ENCODE measurements at places on chromosomes 11 and 22.

DNA sequence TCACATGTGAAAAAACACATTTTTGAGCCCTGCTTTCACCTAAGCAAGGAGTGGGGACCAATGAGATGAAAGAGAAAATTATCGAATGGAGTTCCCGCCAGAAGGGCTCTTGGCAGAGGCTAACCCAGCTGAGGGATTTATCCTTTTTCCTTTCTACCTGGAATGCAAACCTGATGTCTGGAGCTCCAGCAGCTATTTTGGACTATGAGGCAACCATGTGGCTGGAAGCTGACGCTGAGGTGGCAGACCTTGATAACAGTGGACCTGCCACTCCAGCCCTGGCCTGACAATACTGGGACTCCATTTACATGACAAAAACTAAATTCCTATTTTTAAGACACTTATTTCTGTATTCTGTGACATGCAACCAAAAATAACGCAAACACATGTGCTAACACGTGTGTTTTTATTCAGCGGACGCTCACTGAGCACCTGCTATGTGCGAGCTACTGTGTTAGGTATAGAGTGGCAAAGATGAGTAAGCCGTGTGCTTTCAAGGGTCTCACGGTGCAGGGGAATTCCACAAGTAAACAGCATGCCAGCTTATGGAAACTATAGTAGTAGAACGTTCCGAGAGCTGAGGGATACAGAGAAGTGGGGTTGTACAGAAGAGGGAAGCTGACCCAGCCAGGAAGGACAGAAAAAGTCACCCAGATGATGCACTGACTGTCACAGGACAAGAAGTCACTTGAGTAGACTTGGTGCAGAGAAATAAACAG lies 19.1 kb upstream of the ISX start:
- DNase-seq, result no peak

GRCh38 chr11:87832211-87832610 lies 343.0 kb downstream of the RAB38 start:
- no peak for DNase-seq

GRCh38 chr22:19514831-19515565 lies 9.2 kb downstream of the CLDN5 start:
- DNase-seq, result no peak

GRCh38 chr11:121372671-121373429 lies 79.3 kb upstream of the SORL1 start:
- DNase-seq, result no peak

DNA sequence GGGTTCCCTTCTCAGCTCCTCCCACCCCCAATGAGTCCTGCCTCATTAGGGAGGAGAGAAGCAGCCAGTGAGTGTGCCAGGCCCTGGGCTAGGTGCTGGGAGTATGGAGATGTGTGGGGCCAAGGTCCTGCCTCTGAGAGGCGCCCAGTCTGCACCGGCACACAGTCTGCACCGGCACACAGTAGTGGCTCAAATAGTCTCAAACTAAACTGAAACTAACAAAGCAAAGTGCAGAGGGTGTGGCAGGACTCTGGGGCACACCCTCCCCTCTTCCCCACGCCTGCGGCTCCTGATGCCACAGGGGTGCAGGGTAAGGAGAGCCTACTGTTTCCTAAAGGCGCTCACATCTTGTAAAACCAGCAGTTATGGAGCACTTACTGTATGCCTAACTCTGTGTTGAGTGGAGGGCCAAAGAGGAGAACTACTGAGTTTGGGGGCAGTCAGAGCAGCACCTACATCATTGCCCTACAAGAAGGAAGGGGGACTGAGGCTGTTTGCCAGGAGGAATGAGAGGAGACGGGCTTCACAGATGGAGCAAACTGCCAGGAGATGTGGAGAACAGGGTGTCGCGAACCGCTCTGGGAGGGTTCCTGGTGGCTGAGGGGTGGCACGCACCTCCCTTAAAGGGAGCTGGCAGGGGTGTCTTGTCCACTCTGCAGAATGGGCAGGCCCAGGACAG lies 939 bp upstream of the SH3BP1 start:
- no peak for DNase-seq

GRCh38 chr22:39353346-39353745 lies 3.6 kb downstream of the SYNGR1 start:
- DNase-seq, result no peak

GRCh38 chr11:35483131-35483820 lies 42.1 kb downstream of the PAMR1 start:
- no peak for DNase-seq

DNA sequence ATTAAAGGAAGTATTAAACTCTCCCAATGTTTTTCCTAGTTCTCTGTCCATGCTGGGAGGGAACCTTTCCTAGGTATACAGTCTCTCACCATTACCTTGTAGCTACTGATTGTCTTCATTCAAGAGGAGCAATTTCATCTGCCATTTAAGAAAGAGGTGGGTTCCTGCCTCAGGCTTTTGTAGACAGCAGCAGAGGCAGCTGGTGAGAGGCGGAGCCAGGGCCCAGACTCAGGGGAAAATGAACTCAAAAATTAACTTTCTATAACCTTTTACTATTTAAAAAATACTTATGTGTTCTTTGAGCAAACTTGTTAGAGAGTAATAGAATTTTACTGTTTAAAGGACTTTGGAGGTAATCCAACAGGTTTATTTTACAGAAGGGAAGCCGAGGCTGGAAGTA lies 133.0 kb downstream of the SNX19 start:
- DNase-seq, result no peak

- DNase-seq, result no peak
Observed at GRCh38 chr11:133824593-133824992, 20.7 kb downstream of the SPATA19 start.

GRCh38 chr11:87722756-87723565 lies 452.3 kb downstream of the RAB38 start:
- DNase-seq, result no peak

- no peak for DNase-seq
Observed at GRCh38 chr11:43012606-43013005, 299.2 kb upstream of the API5 start.

- no peak for DNase-seq
Observed at GRCh38 chr11:83004746-83005556, 66.7 kb downstream of the RAB30 start.

Measured in activated naive CD4-positive, alpha-beta T cell (primary cell).